ENCODE measurements at places on chromosomes 4 and X.

- DNase-seq = no peak
Measured at GRCh38 chrX:11287505-11287904, 5.7 kb upstream of the AMELX start.

DNA sequence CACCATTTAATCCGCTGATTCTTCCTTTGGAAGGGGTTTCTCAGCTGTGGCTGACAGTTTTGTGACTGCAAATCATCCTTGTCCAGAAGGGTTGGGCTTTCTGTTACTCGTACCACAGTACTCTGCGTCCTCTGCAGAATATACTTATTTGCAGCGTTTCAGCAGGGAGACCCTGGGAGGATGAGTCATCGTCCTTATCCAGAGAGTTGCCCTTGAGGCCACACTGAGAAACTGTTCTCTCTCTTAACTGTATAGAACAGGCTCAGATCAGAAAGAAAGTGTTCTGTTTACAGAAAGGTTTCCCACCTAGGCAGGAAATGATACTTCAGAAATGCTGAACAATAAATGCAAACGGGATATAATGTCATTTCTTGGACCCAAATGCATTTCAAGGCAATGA lies 47.8 kb upstream of the DDX53 start:
- no peak for DNase-seq

DNA sequence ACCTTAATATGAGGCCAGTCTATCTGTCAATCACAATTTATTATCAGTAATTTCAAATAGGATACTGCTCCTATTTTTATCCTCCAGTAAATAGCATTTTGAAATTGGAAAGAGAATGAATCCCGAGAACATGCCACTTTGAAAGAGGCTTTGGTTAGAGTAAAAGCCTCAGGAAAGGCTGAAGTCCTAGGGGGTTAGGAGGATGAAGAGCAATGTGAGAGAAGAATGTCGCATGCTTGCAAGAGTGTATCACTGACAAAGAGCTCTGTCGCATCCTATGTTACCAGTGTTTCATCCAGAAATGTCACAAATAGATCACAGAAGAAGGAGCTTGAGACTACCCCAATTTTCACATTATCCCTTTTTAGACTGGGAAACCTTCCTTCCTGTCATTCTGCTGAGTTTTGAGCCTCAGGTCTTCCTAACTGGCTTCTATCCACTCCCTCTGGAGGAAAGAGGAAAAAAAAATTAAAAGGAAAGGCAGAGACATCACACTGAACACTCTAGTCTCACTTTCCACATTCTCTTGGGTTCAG lies 39.8 kb downstream of the GPM6A start:
- DNase-seq = no peak

- DNase-seq = no peak
Measured at GRCh38 chr4:38909015-38909414, 41.4 kb downstream of the FAM114A1 start.

- DNase-seq = no peak
Measured at GRCh38 chrX:69523314-69523713, 19.2 kb downstream of the NALF2 start.

DNA sequence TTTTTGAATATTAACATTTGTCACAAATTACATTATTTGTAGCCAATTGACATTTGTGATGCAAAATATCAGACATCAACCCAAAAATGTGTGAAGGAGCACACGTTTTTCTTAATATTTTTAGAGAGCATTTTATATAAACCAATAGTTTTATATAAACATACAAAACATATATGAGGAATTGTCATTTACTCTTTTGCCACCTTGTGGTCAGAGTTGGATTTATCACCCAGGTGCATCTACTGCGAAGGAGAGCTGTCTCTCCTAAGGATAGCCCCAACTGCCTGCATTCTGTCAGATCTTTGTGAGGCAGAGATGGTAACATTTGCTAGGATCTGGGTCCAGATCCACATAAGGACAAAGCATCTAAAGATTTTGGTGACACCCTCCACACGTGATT lies 2.5 kb upstream of the USP27X start:
- DNase-seq = peak; percentile 35

DNA sequence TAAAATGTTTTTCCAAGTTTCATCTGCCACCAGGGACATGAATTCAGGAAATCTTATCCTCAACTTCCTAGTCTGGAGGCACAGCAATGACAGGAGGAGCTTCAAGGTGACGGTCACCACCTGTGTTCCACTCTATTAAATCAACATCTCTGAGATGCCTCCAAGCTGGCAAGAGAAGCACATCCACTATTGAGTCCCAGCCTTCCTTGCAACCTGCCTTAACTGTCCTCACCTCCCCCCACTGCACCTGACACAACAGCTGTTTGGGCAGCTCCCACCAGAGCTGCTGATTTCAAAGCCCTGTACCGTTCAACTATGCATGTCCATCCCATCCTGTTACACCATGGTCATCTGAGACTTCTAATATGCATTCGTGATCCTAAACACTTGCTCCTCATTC lies 123.4 kb downstream of the COL25A1 start:
- no peak for DNase-seq

All from spinal cord (tissue), 10 donors.